ENCODE measurements at places on chromosomes 7 and 10.

- DNase-seq: no peak
Measured at GRCh38 chr7:154777489-154777888, 225.4 kb downstream of the PAXIP1 start.

DNA sequence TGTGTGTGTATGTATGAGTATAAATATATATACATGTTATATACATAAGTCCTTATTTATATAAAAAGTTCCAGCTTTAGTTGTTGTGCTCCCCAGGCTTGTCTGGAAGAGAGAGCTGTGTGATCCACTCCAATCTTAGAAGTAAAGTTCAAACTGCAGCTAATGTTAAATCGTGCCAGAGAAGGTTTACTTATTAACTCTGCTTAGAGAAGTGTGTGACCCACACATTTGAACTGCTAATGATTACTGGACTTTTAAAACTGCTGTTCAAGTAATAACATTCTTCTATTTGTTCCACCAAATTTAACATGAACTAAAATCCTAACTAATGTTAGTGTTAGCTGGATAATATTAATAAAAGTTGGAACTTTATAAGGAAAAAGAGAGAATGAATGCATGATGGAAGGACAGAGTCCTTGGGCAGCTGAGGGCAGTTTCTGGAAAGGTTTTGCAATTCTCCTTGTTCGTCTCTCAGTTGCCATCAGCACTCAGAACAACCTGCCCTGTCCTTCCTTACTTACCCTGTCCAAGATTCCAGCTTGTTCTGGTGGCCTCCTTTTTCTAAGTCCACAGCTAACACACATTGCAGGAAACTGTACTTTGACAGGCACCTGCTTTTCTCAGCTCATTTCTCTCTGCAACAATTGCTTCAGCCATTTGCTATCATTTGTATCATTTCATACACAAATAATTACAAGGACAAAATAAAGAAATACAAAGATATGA is 162.6 kb downstream of the FAM107B start:
- peak; percentile 60 for DNase-seq

- DNase-seq: peak; percentile 8
Measured at GRCh38 chr7:115679976-115680375, 350.6 kb downstream of the TFEC start.

- DNase-seq: no peak
Measured at GRCh38 chr7:110448918-110449317, 642.0 kb upstream of the LRRN3 start.

Data from HuH-7 (cell line).